K562 (cell line): ENCODE measurements at places on chromosomes 6 and 20. TPM values are rescaled to one million over a fixed set of nuclear protein-coding genes. Genes with fewer than 3 reads are reported as not detected.

DNA sequence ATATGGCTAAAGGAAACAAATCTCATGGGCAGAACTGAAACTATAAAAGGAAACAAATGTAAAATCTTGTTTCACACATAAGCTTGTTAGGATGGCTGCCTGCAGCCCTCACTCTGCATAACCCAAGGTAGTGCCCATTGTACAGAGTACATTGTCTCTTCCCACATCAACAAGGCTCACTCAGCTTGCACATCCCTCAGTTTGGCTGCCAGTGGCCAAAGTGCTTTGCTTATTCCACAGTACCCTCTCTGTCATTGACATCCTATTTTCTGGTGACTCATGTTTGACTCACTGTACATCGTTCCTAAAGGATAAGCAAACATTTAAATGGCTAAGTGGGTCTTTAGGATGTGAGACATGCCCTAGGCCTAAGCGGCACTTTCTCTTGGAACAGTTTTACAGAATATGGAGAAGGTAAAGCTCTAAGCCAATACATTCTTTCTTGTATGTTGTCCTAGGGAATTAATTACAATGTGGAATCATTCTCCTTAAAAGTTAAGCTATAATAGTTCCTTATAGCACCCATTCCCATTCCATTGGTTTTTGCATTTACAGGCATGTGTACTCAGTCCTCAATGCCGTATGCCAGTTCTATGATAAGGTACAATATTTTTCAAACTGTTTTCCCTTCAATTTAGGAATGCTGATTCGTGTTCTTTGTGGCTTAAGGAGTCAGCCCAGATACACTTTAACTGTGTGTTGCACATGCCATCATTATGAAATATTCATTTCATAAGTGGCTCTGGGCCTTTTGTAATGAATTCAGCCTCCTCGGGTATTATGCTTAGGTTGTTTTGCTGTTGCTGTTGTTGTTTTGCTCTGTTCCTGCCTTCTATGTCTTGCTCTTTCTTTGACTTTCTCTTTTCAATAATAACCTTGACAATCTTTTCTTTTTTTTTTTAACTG is 5.5 kb downstream of the ANKEF1 start:
- peak; percentile 9 for DNase-seq

DNA sequence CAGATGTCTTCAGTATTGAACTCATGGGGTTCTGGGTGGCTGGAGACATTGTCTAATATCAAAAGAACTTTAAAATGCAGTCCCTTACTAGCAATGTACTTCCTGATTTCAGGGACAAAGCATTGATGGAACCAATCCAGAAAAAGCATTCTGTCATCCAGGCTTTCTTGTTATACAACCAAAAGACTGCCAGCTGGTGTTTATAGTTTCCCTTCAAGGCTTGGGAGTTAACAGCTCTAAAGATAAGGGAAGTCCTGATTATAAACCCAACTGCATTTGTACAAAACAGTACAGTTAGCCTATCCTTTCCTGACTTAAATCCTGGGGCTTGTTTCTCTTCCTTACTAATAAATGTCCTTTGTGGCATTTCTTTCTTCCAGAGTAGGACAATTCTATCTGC is 160.0 kb downstream of the COL21A1 start:
- no peak for DNase-seq

GRCh38 chr6:19895866-19896692 is 58.9 kb downstream of the ID4 start:
- DNase-seq: no peak

DNA sequence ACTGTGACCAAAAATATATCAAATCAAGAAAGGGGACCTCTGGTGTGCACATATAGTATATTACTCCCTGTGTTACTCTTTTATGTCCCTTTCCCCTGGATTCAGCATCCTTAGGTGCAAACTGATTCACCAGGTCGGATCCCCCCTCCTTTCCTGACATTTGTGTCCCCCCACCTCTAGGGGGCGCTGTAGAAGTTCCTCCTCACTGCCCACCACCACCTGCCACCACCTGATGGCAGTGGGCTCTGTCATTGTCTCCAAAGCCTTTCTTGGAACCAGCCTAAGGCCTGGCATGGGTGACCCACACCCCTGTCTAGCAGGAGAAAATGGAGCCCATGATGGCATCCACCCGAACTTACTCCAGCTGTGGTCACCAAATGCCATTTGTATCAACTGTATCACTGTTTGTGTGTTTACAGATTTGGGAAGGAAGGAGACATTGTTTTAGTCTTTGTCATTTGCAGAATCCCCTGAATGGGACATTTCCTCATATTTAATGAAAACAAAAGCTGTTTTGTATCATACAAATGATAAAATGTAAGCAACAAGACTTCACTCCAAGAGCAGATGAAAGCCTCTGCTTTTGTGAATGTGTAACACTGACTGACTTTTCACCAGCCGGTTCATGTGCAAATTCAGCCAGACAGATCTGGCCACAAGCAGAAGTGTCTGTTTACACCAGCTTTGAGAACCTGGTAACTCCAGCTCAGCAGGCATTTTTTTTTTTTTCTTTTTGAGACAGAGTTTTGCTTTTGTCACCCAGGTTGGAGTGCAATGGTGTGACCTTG is 66.2 kb downstream of the ARMC2 start:
- DNase-seq: peak; percentile 73

DNA sequence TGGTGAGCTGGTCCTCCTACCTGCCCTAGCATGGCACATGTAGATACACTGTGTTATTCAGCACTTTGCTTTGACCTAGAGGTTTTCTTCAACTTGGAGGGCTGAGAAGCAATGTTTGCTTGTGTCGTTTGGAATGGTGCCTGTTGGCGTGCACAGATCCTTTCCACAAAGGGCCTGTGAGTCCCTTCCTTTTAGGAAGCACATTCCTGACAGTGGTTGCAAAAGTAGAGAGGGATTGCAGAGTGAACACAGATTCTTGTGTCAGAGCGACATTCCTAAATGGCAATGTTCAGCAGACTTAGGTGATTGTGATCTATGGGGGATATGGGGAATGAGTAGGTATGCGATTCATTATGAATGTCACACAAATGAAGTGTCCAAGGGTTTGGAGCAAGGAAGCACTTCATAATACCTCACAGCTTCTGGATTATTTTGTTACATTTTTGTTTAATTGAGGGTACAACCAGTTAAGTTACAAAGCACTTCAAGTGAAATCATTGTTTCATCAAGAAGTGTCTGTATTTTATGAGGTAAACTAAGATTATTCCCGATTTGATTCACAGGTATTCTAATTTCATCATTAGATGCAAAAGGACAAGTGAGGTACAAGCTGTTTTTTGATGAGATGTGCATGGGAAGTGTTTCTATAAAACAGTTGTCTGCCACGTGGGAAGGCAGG is 713 bp upstream of the RNF144B start:
- no peak for DNase-seq

- DNase-seq: no peak
These were observed 272.3 kb downstream of the SYNE1 start for GRCh38 chr6:152364866-152365265.

DNA sequence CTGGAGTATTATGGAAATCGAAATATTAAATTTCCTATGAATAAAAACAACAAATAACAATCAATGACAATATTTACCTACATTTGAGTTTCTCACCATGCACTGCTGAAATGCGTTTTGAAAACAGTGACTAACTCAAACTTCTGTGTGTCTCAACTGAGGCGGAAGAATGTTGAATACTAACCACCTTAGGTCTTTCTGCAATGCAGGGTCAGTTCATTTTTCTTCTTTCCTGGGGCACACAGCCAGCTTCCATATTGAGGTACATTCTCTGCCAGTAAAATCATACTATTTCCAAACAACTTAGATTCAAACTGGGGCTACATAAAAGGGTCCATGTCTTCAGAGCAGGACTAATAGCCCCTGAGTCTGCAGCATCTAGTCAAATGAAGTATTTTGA is 310.1 kb downstream of the UTRN start:
- no peak for DNase-seq

- no peak for DNase-seq
These were observed 658 bp downstream of the HTR1B start for GRCh38 chr6:77462359-77463307.

- no peak for DNase-seq
These were observed 77.5 kb downstream of the FOXA2 start for GRCh38 chr20:22506827-22507226.

DNA sequence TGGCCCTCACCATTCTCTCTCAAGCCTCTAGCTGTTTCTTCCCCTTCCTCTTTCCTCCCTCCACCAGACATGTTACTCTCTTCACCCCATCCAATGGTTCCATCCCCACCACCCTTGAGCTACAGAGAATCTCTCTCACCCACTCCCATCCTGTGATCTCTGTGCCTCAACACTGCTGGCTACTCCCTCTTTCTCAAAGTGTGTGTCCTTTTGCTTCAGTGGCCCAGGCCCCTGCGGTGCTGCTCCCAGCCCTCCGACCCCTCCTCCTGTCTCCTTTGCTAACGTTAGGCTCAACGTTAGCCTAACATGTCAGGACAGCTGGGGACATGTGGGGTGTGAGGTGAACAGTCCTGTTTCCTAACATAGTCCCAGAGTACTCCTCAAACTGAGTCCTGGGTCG is 5.9 kb downstream of the NELFE start:
- DNase-seq: no peak

- DNase-seq: no peak
These were observed 280.4 kb downstream of the PTPRK start for GRCh38 chr6:128240024-128240428.

- DNase-seq: no peak
These were observed 87.8 kb downstream of the CARMIL1 start for GRCh38 chr6:25366903-25367545.

DNA sequence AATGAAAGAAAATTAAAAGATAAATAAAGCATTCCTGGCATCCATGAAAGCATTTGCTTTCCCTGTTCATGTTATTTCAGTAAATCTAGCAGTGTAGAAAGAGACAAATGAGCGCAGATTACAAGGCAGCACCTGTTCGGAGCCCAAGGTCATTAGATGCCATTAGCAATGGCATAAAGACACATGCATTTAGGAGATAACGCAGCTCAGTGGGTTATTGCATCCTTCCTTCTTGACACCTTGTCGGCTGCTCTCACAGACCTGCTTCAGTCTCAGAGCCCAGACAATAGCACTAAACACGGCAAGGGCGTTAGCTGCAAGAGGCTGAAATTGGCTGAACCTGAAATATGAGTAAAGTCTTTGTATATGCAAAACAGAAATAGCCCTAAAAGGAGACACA is 140.3 kb downstream of the ATXN1 start:
- DNase-seq: no peak

GRCh38 chr6:45959534-45960145 is 56.0 kb downstream of the CLIC5 start:
- no peak for DNase-seq

DNA sequence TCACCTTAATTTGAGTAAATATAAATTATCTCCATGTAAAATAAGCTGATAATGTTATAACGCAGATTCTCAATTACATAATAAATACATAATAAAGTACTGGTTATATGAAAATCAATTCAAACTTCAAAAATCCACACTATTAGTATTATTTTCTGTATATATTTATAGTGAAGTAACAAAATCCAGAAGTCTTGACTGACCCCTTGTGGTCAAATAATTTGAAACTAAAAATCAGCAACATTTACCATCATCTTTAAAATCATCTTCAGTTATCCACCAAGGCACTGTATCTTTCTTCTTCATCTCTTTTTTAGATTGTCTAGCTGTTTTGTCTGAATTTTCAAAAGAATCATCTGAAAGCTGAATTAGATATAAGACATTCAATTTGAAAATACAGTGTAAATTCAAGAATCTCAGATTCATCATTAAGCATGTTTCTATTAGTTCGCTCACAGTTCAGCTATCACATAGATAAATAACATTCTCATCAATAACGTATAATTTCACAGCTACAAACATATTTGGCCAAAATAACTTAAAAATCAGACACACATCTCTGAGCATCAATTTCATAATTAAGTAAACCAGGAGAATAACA is 6.5 kb downstream of the CEP162 start:
- DNase-seq: no peak

- DNase-seq: peak; percentile 8
These were observed 495.4 kb downstream of the CDH26 start for GRCh38 chr20:60453388-60454246.

DNA sequence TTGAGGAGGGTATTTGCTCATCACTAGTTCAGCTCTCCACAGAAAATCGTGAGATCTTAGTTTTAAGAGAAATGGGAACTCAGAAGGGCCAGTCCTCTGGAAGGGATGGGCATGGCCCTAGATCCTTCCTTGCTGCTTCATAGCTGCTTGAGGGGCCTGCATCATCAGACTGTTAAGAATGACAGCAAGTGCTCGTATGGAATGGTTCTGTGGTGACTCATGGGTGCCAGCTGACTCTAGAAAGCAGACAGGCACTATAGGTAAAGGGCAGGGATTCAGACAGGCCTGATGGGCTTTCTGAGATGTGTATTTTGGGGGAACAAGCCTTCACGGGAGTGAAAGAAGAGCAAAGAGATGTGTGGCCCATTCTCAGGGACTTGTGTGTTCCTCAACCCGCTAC is 90.8 kb downstream of the MYLK4 start:
- no peak for DNase-seq

- DNase-seq: no peak
These were observed 30.3 kb downstream of the SCGN start for GRCh38 chr6:25682324-25682723.

DNA sequence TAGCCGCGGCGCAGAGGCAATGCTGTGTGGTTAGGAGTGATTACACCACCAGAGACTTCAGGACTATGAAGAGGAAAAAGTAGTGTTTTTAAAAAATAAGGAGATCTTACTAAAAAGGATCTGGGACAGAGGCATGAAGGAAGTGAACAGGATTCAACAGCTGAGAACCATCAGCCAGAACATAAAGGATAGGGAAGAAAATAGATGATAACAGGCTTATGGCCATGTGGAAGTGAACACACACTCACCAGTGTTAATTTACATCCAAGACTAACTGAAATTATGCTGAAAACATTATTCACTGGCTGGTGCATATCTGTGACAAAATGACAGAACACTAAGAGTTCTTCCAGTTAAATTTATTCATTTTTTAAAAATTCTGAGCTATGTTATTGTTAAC is 47.5 kb upstream of the BCLAF1 start:
- no peak for DNase-seq

DNA sequence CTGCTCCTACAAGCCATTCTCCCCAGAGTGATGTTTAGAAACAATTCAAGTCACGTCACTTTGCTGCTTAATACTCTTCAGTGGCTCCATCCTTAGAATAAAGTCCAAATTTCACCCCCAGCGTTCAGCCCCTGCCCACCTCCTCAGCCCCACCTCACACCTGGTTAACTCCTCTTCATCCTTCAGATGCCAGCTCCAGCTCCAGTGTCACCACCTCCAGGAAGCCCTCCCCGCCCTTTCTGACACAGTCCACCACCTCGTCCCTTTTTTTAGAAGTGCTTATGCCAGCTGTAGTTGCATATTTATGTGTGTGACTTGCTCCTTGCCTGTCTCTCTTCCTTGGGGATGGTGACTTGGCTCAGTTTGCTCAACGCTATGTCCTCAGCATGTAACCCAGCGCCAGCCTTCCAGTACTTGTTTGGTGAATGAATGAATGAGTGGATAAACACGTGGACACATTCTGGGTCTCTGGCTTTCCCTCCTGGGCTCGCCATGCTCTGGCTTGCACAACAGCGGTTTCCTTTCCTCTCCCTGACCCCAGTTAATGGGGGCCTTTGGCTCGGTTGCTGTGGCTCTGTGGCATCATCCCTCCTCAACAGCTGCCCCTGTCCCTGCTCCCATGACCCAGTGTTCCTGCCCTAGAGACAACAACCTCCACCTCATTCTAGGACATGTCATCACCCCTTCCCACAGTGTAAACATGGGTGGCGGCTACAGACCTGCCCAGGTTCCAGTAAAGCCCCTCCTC is 3.7 kb upstream of the IP6K3 start:
- no peak for DNase-seq

GRCh38 chr6:1599469-1599868 is 10.2 kb upstream of the FOXC1 start:
- no peak for DNase-seq

TMC2 gene
- polyA plus RNA-seq: not detected in 2 replicates

TENT5A gene
- polyA plus RNA-seq: 0.77 and 0.82 TPM in 2 replicates

CDH22 gene
- polyA plus RNA-seq: 0.08 TPM in 1 of 2 replicates, not detected in the other

KHDC1L gene
- 0.39 and 0.41 TPM in 2 replicates for polyA plus RNA-seq

BMP7 gene
- polyA plus RNA-seq: not detected in 2 replicates
